ENCODE measurements at places on chromosomes 1 and 21.

GRCh38 chr1:206875752-206876377 lies 10.4 kb downstream of the IL20 start:
- no peak for DNase-seq

DNA sequence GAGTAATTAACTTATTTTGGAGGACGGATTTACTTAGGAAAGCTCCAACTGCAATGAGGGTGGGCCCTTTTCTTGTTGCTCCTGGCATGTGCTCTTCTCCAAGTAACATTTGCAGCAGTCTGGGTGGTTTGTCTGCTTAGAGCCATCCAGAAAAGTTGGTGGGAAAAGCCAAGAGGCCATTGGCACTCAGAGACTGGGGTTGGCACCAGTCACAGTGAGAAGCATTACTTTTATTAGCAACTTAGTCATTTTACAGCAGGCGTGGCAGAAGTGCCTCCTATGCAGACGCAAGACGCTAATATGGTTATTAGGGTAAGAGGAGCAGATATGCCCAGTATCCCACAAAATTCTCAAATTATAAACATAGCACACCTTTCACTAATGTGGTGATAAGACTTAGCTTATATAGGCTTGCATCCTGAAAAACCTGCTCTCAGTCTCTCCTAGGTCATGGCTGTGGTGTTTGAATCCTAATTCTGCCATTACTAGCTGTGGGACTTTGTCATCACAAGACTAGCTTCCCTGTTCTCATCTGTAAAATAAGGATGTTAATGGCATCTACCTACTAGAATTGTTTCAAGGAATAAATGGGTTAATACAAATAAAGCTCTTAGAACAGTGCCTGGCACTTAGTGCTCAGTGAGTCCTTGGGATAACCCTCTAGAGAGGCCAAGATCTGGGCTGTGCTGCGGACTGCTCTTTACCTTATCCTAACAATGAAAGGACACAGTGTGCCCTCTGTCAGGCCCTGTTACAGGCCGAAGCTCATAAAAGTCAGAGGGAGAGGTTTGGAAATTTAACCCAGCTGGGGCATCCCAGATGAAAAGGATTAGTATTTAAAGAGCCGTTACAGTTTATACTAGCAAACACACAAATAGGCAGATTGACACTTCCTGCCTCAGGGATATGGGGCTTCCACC lies 154.6 kb downstream of the ROR1 start:
- DNase-seq: no peak

DNA sequence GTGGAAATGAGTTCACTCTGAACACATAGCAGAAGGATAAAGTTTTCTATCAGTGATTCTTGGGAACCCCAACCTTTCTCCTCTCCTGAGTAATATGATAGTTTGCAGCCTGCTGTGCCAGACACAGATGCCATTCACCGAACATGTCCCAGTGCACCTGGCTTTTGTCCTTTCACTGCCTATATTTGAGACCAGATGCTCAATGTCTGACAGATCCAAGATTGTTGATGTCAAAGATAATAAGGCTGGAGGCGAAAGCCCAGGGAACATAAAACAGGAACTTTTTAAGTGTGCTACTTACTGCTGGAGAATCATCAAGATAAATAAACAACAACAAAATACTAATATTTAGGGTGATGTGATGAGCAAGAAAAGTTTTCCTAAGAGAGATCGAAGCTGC lies 139.3 kb downstream of the TIAM1 start:
- no peak for DNase-seq

DNA sequence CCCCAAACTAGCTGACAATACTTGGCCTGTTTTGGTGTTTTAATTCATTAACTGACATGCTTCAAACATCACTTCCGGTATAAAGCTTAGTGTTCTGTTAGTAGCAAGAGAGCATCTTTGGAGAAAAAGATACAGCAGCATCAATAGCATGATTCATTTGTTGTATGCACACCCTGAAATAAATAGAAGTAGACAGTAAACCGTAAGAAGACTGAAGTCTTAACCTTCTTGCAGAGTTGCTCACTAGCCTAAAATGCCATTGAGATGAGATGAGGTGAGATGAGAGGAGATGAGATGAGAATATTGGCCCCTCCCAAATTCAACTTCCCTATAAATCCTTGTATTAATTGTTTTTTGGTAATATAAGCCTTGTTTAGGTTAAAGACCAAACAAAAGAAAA lies 108.8 kb downstream of the TNFSF18 start:
- no peak for DNase-seq

DNA sequence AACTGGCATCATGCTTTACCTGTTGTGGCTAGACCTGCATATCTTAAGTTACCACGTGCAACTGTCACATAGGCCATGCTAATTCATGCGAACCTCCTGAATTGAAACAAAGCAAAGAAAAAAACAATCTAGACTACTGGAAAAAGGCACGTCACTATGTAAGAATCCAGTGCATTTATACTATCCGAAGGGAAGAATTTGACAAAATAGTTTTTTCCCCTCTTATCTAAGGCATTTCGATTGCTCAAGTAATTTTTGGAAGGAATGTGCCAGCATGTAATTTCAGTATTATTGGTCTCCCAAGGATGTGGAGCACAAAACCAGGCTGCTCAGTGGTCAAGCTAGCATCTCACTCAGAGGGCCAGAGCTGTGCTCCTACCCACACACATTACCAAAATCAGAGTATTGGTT lies 31.5 kb upstream of the C1orf198 start:
- no peak for DNase-seq

DNA sequence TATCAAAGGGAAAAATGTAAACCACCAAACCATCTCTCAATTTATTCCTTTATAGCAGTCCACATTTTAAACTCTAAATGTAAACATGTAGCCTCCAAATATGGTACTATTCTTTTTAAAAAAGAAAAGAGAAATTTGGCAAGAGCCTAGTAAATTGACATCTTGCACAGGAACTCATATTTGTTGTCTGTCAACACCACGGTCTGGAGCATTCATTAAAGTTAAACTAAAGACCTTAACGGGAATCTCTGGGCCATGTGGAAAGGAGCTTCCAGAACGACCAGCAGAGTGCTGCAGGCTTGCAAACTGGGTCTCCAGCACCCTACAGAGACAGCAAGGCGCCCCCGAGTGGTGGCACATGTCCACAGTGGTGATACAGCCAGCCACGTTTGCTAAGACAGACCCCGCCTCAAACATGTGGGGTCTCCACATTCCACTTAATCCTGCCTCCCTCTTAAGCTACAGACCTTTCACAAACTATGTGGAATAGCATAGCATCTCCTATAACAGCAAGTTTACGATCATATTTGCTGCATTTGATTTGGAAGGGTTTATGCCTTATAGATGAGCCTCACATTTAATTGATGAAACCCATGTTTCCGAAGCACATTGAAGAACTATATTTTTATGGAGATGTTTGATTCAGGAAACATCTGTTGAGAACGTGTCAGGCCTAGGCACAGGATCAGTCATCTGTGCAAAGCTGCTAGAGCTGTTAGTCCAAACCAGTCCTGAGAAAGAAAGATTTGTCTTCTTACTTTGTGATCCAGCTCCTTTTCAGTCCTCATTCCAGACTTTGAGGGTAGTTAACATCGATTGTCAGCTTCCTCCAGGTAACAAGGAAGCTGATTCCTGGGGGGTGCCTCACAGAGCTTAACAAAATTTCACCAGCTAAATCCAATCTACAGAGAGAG lies 96.4 kb upstream of the BACE2 start:
- no peak for DNase-seq

GRCh38 chr1:52769346-52770033 lies 43.2 kb downstream of the ZYG11B start:
- DNase-seq: no peak

- DNase-seq: no peak
Measured at GRCh38 chr21:26077521-26077920, 93.0 kb downstream of the APP start.

DNA sequence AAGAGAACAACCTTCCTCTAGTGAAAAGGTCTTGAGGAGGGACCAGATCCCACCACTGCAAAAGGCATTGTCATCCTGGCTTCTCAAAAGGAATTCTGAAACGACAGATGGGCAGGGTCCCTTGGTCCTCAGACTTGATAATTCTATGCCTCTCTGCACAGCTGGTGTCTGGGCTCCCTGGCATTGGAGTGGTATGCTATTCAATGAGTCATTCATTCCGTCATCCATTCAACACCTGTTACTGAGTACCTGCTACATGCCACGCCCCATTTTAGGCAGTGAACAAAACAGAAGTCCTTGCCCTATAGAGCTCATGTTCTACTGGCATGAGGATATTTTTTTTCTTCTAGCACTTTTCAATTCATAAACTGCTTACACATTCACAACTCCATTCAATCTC lies 45.8 kb upstream of the HMGB4 start:
- DNase-seq: no peak

GRCh38 chr1:153663211-153663610 lies 4.7 kb downstream of the SNAPIN start:
- no peak for DNase-seq

GRCh38 chr1:10059342-10059718 lies 26.6 kb downstream of the UBE4B start:
- no peak for DNase-seq

- no peak for DNase-seq
Measured at GRCh38 chr1:65265651-65266351, 43.5 kb upstream of the DNAJC6 start.

Measured in activated CD8-positive, alpha-beta memory T cell treated with anti-CD3 and anti-CD28 coated beads for 1 hour (primary cell).